ENCODE measurements at places on chromosomes 3 and 15. TPM values are rescaled to one million over a fixed set of nuclear protein-coding genes. Genes with fewer than 3 reads are reported as not detected.

Gene ZNF80
- not detected for polyA plus RNA-seq

Gene MTFMT
- 12.7 TPM for polyA plus RNA-seq

Gene SV2B
- not detected for polyA plus RNA-seq

Gene LAMB2
- polyA plus RNA-seq = 318 TPM

Gene XYLB
- polyA plus RNA-seq = 3.6 TPM

Gene PAQR9
- 0.10 TPM for polyA plus RNA-seq

Gene CFAP92
- polyA plus RNA-seq = not detected

Gene MOBP
- not detected for polyA plus RNA-seq

Gene CCNB2
- 46.6 TPM for polyA plus RNA-seq

Gene CIP2A
- 6.9 TPM for polyA plus RNA-seq

Gene PLOD2
- polyA plus RNA-seq = 0.93 TPM

Gene ABHD6
- 14.8 TPM for polyA plus RNA-seq

Gene LPCAT4
- 88.4 TPM for polyA plus RNA-seq

Gene SAMMSON
- polyA plus RNA-seq = not detected

Gene ATP13A5
- polyA plus RNA-seq = not detected

Gene ACKR2
- 0.10 TPM for polyA plus RNA-seq

Gene LRRFIP2
- polyA plus RNA-seq = 29.8 TPM

Gene IMPG2
- polyA plus RNA-seq = 0.10 TPM

Gene FEZF2
- not detected for polyA plus RNA-seq

Gene SATB1
- polyA plus RNA-seq = 12.6 TPM

Gene GUCA1C
- not detected for polyA plus RNA-seq

Gene BCL6
- polyA plus RNA-seq = 13.8 TPM

Gene CHDH
- 0.33 TPM for polyA plus RNA-seq

Gene NFKBIZ
- polyA plus RNA-seq = 59.9 TPM

Gene TIGIT
- not detected for polyA plus RNA-seq

Gene CFAP20DC
- 1.8 TPM for polyA plus RNA-seq

Gene SCAANT1
- polyA plus RNA-seq = not detected

All from SK-N-SH (cell line).